ENCODE measurements at places on chromosomes 4 and X.

- DNase-seq = no peak
Observed at GRCh38 chr4:103092245-103092644, 7.4 kb downstream of the BDH2 start.

DNA sequence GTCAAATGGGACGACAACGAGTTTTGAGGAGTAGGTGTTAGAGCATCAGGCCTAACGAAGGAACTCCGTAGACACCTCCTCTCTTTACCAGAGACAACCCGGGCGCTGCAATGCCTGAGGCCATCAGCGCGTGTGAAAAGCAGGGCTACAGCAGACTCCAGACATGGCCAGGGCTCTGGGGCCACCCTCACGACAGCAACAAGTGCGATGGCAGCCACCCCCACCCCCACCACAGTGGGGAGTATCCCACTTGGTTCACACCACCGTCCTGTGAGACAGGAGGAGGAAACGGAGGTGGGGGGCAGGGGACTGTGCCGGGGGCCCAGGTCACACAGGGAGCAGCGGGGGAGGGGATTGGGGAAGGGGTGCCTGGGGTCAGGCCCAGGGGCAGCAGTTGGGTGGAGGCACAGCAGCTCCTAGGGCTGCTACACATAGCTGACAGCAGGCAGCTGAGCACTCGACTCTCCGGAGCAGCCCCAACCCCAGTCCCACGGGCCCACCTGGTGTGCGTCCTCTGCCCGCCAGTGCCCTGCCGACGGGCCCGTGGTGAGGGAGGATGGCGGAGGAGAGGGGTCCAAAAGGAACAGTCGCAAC is 8.5 kb downstream of the LRPAP1 start:
- no peak for DNase-seq

GRCh38 chrX:12401252-12401651 is 263.0 kb downstream of the FRMPD4 start:
- DNase-seq = no peak

- no peak for DNase-seq
Observed at GRCh38 chr4:67871867-67872266, 11.9 kb downstream of the TMPRSS11D start.

DNA sequence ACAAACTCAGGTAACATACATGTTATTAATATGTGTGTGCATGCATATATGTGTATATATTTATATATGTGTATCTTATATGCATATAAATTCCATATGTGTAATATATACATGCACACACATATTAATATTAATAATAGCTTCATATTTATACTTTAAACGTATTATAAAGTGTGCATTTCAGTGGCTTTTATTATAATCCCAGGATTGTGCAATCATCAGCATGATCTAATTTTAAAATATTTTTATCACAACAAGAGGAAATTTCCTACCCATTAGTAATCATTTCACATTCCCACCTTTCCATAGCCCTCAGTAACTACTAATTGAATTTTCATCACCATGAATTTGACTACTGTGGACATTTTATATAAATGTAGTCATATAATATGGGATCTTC is 2211.9 kb upstream of the TENM3 start:
- DNase-seq = no peak

DNA sequence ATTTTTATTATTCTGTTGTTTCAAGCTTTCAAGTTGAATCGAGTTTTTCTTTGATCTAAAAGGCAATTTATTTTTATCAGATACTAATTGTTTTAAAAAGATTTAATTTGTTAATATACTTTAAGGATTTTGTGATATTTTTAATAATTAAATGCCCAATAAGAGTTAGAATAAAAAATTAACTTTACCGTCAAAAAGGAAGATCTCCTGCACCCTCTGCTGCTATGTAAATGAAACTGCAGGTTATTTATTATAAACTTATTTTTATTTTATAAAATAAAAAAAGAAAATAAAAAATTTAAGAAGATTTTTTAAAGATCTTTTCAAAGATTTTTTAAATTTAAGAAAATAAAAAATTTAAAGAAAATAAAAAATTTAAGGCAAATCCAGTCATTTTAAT is 166.1 kb downstream of the CCSER1 start:
- DNase-seq = no peak

DNA sequence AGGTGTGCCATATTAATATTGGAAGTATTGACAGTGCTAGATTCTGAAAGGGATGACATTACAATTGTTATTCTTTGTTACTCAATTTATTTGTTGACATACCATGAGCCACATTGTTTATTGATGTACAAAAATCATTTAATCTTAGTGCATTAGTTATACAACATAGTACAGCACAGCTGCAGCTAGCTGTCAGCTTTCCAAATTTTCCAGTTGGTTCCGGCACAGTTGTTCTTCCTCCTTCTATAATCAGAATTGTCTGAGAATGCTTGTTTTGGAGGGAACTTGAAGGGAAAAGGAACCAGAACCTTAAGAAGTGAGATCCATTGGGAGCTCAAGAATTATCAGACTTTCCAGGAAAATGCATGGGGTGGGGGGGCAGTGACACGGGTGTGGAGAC is 281.4 kb downstream of the ZIC3 start:
- DNase-seq = no peak

GRCh38 chrX:138082896-138083295 is 517.0 kb downstream of the ZIC3 start:
- DNase-seq = no peak

GRCh38 chr4:76010576-76010975 is 3.3 kb upstream of the CXCL9 start:
- DNase-seq = no peak

DNA sequence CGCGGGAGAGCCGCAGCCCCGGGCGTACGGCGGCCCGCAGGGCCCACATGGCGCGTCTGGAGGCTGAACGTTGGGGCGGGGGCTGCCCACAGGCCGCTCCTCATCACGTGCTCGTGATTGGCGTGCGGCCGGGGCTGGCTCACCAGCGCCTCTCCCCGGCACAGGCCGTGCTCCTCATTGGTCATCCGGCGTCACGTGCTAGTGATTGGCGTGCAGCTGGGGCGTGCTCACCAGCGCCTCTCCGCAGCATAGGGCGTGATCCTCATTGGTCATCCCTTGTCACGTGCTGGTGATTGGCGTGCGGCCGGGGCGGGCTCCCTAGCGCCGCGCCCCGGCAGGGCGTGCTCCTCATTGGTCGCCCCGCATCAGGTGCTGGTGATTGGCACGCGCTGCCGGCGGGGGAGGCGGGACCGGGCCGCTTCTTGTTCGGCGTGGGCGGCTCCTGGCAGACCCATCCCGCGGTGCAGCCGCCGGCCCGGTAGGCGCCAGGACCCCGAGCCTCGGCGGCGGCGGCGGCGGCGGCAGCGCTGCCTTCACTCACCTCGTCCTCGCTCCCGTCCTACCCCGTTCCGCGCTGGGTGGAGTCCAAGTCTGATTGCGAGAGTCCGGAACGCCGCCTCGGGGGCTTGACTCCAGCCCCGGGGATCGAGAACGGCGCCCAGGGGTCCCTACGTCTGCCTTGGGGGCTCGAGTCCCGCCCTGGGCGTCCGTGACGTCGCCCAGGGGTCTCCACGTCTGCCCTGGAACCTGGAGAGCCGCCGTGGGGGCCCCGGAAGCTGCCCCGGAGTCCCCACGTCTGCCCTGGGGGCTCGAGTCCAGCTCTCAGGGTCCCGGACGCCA is at the start of gene GTPBP6:
Gene GTPBP6 (minus strand): TSS at position 58 of the 840 bp plus-strand sequence. CDS start 9 bp downstream, at position 49.
- peak; percentile 99 for DNase-seq

- no peak for DNase-seq
Observed at GRCh38 chr4:147808447-147808846, 76.6 kb downstream of the ARHGAP10 start.

GRCh38 chrX:48498374-48498809 is 10.4 kb upstream of the PORCN start:
- DNase-seq = no peak

DNA sequence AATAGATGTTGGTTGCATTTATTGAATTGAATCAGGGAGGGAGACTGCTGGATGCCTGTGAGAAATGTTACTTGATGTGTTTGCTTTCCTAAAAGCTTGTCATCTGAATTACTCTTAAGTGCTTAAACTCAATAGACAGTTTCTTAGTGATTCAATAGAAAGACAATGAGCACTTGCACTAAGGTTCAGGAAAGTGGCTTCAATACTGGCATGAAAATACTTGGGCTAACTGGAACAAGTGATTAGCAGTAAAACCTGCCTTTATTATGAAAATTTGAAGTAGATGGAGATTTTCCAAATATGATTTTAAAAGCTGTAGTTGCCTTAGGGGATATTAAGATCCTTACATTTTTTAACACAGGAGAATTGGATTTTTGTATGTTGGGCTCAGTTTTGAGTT is 123.3 kb downstream of the RNF150 start:
- no peak for DNase-seq

- DNase-seq = no peak
Observed at GRCh38 chr4:138672393-138672976, 343.1 kb upstream of the NOCT start.

GRCh38 chr4:62235911-62236310 is 1035.8 kb downstream of the ADGRL3 start:
- no peak for DNase-seq

GRCh38 chrX:53684415-53685192 is 1.9 kb downstream of the HUWE1 start:
- no peak for DNase-seq

GRCh38 chr4:169650227-169650936 is 30.0 kb downstream of the CLCN3 start:
- DNase-seq = no peak

DNA sequence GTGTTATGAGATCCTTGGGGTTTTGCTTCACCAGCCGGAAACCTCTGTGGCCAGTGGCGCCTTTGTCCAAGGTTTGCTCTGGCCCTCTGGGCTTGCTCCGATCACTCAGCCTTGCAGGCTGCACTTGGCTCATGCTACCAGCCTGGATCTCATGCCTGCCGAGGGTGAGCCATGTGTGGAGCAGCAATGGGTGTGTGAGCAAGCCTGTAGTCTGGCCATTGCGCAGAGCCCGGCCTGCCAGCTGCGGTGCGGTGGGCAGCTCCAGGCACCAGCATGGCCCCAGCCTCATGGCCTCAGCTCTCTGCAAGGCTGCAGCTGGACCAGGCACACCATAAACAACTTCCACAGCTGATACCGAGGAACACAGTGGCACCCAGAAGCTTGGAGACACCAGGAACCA is 17.8 kb downstream of the SULT1B1 start:
- no peak for DNase-seq

DNA sequence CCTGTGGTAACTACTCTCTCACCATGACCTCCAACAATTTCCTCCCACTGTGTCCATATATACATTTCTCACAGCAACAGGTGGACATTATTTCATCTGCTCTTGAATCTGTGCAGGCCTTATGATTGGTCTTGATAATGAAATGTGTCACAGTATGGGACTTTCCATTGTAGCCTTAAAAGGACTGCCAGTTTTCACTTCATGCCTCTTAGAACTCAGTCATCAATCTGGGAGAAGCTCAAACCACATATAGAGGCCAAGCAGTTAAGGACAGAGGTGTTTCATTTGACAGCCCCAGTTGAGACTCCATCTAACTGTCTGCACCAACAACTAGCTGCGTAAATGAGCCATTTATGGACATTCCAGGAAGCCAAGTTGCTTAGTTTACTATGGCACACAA is 1534.8 kb downstream of the ARAP2 start:
- DNase-seq = no peak
